ENCODE measurements at places on chromosomes 2 and 18.
A peak's percentile ranks its signal among the peaks of the same experiment; 100 is the strongest.

DNA sequence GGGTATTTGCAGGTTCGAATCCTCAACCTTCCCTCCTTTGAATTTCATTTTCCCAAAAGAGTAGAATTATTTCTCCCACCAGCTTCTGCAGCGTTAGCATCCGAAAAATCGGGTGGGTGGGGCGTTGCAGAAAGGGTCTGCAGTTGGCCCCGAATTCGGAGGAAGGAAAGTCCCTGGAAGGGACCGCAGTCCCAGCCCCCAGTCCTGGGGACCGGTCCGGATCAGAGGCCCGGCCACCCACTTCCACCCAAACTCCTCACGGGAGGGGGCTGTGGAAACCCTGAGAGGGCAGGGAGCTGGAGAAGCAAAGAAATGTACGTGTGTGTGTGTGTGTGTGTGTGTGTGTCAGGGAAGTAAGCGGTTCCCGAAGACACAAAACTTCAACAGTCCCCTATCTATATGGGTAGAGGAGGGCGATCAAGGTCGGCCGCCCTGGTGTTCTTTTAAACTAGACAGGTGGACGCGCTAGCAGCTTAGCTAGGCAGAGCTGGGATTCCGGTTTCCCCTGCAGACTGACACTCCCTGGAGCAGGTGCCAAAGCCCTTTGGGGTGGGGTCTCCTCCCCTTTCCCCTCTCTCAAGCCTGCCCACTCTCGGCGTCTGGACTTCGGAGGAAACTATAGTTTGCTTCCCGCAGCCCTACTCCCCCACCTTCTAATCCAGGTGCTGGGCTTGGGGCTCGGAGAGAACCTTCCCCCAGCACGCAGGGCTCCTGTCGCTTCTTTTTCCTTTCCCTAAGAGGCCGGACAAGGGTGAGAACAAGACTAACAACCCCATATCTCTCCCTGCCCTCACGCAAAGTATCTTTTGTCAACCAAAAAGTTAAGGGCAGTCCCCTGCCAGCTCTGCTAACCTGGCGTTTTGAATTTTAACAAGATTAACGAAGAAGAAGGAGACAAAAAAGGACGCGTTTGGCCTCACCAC is 4.8 kb upstream of the ONECUT2 start:
- H3K27me3 ChIP-seq, result peaks cover 96% of the 10 kb centered on the region
- peak; percentile 15 for DNase-seq
- peak overlapping the region; percentile 29 for H3K4me3 ChIP-seq
- H3K27ac ChIP-seq, result no peak overlapping the region

DNA sequence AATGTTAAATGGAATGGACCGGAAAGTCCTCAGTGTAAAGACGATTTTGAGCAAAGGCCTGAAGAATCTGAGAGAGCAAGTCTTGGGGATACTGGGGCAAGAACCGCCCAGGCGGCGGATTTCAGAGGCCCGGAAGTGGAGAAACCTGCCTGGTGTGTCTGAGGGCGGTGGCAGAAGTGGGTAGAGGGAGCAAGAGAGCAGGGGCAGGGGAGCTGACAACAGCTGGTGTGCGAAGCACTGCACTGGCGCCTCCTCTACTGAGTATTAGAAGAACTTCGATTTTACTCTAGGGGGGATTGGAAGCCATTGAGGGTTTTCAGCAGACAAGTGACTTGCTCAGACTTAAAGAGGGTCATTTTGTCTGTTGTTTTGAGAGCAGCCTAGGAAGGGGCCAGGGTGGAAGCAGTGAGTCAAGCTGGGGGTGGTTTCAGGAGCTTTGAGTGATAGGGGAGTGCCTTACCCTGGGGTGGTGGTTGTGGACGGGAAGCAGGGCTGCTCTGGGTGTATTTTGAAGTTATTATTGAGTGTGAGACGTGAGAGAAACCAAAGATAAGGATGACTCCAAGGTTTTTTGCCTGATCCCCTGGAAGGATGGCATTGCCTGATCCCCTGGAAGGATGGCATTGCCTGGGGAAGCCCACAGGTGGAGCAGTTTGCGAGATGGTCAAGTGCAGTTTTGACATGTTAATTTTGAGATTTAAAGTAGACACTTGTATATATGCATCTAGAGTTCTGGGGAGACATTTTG is 52.5 kb downstream of the ZNF236 start:
- DNase-seq, result no peak
- H3K27me3 ChIP-seq, result no peaks in the 10 kb centered on the region
- no peak overlapping the region for H3K4me3 ChIP-seq
- H3K36me3 ChIP-seq, result peaks cover 5% of the 10 kb centered on the region
- no peak overlapping the region for H3K27ac ChIP-seq
- H3K4me1 ChIP-seq, result peaks cover 19% of the 10 kb centered on the region

DNA sequence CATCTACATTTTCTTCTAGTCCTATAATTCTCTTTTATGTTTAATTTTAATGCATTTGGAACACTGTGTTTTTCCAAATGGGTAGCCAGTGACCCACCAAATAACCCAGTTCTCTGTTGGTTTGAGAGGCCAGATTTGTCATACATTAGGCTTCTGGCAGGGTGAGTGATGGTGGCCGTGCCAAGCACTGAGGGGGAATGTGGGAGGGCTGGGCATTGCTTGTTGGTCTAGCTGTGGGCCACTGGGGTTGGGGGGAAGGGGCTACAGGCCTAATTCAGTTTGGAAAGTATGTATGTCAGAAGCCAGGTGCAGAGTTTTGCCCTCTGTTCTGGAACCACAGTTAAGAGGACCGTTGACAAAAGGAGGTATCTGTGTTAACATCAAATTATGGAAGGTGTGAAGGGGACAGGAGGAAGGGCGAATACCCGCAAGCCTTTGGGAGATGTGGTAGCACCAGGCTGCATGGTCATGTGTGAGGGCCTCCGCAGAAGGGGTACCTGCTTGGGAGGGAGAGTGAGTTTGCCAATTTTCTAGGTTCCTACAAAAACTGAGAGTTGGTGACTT is 38.1 kb upstream of the SCLY start:
- H3K4me1 ChIP-seq, result no peaks in the 10 kb centered on the region
- H3K27ac ChIP-seq, result no peak overlapping the region
- no peaks in the 10 kb centered on the region for H3K27me3 ChIP-seq
- DNase-seq, result no peak

- H3K27ac ChIP-seq, result no peak overlapping the region
- peaks cover 90% of the 10 kb centered on the region for H3K4me1 ChIP-seq
- H3K27me3 ChIP-seq, result peaks cover 3% of the 10 kb centered on the region
- peak overlapping the region; percentile 64 for H3K4me3 ChIP-seq
- no peak for DNase-seq
Measured at GRCh38 chr2:236575510-236575909, 5.9 kb downstream of the ACKR3 start.

DNA sequence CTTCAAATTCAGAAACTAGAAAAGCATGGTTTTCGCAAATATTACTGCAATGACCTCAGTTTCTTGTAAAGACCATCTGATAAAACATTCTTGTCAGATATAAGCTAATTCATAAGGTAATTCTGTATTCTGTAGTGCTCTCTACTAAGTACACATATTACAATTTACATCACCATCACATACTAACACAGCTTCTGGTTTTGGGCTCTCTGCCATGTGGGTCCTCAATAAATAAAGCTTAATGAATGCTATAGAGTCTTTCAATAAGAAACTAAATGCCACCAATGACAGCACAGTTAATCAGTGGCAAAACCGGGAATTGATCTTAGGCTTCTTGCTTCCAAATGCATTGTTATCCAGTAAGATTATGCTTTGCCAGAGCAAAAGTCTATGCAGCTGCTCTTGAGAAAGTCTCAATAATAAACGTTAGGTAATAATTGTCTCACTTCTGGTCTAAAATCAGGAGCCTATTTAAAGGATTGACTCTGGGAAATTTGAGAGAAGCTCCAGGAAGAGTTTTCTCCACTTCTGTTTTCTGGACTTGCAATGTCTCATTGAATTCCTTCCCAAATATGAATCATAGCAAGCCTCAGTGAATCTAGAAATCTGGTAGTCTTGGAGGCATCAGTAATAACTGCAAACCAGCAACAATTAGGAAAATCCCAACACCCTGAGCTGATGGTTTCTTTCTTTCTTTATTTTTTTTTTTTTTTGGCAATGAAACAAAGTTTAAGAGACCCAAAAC is 67.9 kb upstream of the RAPGEF4 start:
- H3K36me3 ChIP-seq, result no peaks in the 10 kb centered on the region
- no peaks in the 10 kb centered on the region for H3K4me1 ChIP-seq
- H3K4me3 ChIP-seq, result no peak overlapping the region
- H3K27me3 ChIP-seq, result no peaks in the 10 kb centered on the region

GRCh38 chr2:19225126-19225525 is 133.3 kb downstream of the OSR1 start:
- no peaks in the 10 kb centered on the region for H3K36me3 ChIP-seq
- H3K4me3 ChIP-seq, result no peak overlapping the region
- peaks cover 26% of the 10 kb centered on the region for H3K4me1 ChIP-seq
- peaks cover 5% of the 10 kb centered on the region for H3K27me3 ChIP-seq
- H3K27ac ChIP-seq, result no peak overlapping the region

GRCh38 chr2:138922973-138923563 is 142.9 kb upstream of the NXPH2 start:
- H3K27ac ChIP-seq, result no peak overlapping the region
- DNase-seq, result no peak
- H3K4me3 ChIP-seq, result no peak overlapping the region
- H3K27me3 ChIP-seq, result no peaks in the 10 kb centered on the region
- no peaks in the 10 kb centered on the region for H3K36me3 ChIP-seq

GRCh38 chr18:64037812-64038414 is 68.0 kb downstream of the SERPINB8 start:
- no peaks in the 10 kb centered on the region for H3K27me3 ChIP-seq
- H3K27ac ChIP-seq, result no peak overlapping the region
- DNase-seq, result no peak
- no peak overlapping the region for H3K4me3 ChIP-seq
- no peaks in the 10 kb centered on the region for H3K36me3 ChIP-seq

DNA sequence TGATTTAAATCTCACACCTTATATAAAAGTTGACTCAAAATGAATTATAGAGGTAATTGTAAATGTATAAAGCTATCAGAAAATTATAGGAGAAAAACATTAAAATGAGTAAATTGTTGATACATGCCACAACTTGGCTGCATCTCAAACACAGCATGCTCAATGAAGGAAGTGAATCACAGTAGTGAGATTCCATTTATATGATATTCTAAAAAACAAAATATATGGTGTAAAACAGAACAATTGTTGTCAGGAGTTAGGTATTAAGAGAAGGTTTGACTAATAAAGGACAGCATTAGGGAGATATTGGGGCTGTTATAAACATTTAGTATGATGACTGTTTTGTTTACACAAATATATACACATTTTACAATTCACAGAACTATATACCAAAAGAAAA is 356.6 kb upstream of the CELF4 start:
- H3K4me3 ChIP-seq, result no peak overlapping the region
- no peaks in the 10 kb centered on the region for H3K36me3 ChIP-seq
- H3K4me1 ChIP-seq, result no peaks in the 10 kb centered on the region
- no peak for DNase-seq
- H3K27ac ChIP-seq, result no peak overlapping the region

GRCh38 chr2:168300460-168300859 is 53.1 kb upstream of the STK39 start:
- H3K27ac ChIP-seq, result no peak overlapping the region
- peaks cover under 1% of the 10 kb centered on the region for H3K36me3 ChIP-seq
- DNase-seq, result no peak

DNA sequence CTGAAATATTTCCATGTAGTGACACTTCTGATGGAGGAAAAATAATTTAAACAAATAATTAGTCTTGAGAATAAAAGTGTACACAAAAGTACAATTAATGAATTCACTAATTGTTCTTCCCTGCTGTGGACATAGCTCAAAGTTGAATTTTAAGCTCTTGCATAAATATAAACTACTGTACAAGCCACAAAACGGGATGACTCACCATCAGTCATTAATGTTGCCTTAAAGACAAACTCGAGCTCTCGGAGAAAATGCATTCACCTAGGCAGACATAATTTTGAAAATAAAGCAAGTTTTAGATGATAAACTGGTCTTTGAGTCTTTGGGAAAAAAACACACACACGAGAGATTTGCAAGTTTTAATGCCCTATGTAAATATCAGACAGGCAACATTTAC is 436.4 kb downstream of the ZNF521 start:
- no peak overlapping the region for H3K4me3 ChIP-seq
- H3K27ac ChIP-seq, result no peak overlapping the region
- peaks cover 33% of the 10 kb centered on the region for H3K4me1 ChIP-seq
- H3K27me3 ChIP-seq, result no peaks in the 10 kb centered on the region
- no peaks in the 10 kb centered on the region for H3K36me3 ChIP-seq
- DNase-seq, result no peak

DNA sequence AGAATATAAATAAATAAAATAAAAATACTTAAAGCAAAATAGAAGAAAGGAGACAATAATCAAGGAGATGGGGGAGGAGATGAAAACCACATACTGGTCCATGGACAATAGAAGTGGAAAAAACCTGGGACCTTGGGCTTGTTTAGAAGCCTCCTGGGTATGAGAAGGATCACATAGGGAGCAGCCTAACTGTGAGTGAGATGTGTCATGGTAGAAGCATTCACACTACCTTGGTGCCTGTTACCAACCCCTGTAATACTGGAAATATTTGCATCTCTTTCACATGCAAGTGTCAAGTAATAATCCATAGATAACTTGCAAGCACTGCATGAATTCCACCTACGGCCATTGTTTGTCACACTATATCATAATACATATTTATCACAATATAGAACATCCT is 23.2 kb upstream of the RNF103 start:
- H3K4me1 ChIP-seq, result no peaks in the 10 kb centered on the region
- DNase-seq, result no peak
- H3K27ac ChIP-seq, result no peak overlapping the region

GRCh38 chr2:241064008-241064801 is 37.9 kb downstream of the MTERF4 start:
- peaks cover 36% of the 10 kb centered on the region for H3K27me3 ChIP-seq
- no peak overlapping the region for H3K4me3 ChIP-seq
- DNase-seq, result no peak
- H3K27ac ChIP-seq, result no peak overlapping the region

DNA sequence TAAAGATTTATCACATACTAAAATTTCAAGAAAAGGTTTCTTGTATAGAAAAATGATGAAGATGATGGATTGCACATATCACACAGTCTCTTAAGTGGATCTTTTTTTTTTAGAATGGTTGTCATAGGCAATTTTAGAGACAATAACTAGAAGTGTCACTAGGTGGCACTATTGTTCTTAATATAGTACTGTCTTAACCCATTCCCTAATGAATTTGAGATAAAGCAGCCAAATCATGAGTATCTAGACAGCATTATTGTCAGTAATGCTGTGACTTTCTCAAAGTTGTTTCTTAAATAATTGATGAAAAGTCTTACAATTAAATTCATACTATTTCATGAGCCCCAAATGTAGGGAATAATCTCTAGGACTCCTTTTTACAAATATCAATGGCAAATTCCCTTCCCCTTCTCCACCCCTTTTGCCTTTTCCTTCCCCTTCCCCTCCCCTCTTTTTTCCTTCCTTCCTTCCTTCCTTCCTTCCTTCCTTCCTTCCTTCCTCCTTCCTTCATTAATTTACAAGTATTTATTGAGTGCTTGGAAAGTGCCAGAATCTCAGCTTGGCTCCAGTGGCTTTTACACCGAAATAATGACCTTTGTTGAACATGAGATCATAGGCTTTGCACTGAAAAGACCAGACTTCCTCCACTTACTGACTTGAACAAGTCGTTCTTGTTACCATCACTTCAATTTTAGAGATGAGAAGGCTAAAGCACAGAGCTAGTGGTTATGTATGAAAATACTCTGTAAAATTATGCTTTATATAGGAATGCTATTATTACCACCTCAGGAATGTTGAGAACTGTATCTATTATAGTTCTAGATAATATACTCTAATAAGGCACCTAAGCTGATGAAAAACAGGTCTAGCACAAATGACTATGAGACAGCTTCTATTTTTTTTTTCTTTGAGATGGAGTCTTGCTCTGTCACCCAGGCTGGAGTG is 19.8 kb downstream of the MYL12B start:
- H3K27me3 ChIP-seq, result no peaks in the 10 kb centered on the region
- DNase-seq, result no peak
- H3K4me1 ChIP-seq, result peaks cover 29% of the 10 kb centered on the region
- peak overlapping the region; percentile 23 for H3K4me3 ChIP-seq
- H3K27ac ChIP-seq, result peak overlapping the region; percentile 8
